ENCODE measurements at places on chromosomes 16 and 17.

- no peak for DNase-seq
These were observed 17.4 kb upstream of the STAC2 start for GRCh38 chr17:39243155-39243554.

DNA sequence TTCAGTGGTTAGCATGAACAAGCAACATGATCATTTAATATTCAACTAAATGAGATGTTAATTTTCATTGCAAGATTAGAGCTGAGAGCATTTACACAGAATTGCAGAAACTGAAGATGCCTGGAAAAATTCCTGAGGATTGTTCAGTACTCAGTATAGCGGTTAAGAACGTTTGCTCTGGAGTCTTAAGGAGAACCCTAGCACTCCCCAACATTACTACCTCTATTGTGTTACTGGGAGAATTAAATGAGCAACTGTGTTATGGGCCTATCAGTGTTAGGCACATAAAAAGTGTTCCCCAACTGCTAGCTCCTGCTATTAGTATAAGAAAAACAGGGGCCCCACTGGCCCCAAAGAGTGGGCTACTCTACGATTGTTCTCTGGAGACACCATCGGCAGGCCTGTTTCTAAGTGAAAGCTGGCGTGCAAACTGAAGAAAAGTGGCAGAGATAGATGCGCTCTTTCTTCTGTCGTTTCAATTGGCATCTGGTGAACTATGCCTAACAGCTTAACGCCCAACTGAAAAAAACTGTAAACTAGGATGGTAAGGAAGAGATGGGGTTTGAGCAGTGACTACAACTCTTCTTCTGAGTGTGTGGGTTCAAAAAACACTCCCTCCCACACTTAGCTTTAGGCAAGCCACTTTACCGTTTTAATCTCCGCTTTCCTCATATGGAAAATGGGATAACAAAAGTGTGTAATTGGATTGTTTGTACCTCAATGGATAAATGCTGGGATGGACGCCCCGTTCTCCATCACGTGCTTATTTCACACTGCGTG is 1.3 kb downstream of the CDR2 start:
- no peak for DNase-seq

GRCh38 chr17:7992516-7992915 is 9.9 kb upstream of the GUCY2D start:
- DNase-seq = no peak

- DNase-seq = no peak
These were observed 78.7 kb downstream of the CDYL2 start for GRCh38 chr16:80725566-80726162.

- no peak for DNase-seq
These were observed 366.9 kb downstream of the SLC39A11 start for GRCh38 chr17:72725433-72726068.

GRCh38 chr17:32590974-32591373 is 104.2 kb downstream of the CDK5R1 start:
- no peak for DNase-seq

DNA sequence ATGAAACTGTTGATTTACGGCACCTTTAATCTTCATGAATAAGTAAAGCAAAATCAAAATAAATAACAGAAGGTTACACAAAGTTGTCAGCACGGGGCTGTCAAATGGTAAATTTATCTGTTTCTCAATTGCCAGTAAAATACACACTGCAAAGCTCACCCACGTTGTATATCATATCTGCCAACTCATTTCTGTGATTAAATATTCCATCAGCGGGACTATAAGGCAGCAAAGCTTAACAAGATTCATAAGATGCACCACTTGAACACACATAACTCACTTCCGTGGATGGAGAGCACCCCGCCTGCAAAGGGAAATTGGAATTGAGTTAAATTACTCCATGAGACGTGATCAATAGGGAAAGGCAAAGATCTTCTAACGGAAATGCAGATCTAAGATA is 280.0 kb downstream of the RBFOX1 start:
- no peak for DNase-seq
